ENCODE measurements at places on chromosomes 11 and 22.

GRCh38 chr22:39710380-39711150, 140.0 kb downstream of the CACNA1I start:
- DNase-seq = peak; percentile 15

DNA sequence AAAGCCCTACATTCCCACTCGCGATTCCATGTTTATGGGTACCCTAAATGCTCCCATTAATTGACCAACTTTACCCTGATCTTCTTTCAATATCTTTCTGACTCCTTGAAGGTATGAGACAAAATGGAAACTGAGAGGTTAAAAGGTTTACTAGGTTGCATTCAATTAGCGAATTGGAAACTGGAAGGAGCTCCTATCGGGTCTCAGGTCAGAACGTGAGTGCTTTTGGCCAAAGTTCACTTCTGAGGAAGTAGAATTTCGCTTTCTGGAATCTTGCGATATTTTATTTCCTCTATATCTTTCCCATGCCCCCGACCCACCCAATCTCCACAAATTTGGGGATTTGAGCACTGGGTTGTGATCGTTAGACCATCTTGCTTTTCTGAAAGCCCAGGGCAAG, 2.6 kb downstream of the EHF start:
- DNase-seq = no peak

- DNase-seq = no peak
These were observed 47.0 kb upstream of the SLC25A1 start for GRCh38 chr22:19225560-19225959.

GRCh38 chr11:111734101-111734953, 31.9 kb downstream of the PPP2R1B start:
- DNase-seq = no peak

DNA sequence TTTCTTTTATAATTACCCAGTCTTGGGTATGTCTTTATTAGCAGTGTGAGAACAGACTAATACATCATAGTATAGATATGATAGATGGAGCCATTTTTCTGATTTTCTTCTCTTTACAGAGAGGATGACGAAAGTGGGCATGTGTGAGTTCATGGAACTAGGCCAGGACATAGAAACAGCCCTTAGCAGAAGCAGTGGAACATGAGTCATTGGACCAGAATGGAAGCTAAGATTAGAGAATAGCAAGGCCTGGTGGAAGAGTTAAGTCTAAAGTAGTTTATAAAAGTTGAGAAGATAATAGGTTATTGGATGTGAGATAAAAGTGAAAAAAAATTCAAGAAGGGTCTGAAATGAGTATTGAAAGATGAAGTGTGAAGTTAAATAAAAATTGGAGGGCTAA, 97.0 kb upstream of the MPPED2 start:
- DNase-seq = peak; percentile 1

- no peak for DNase-seq
These were observed 135.9 kb upstream of the TTC12 start for GRCh38 chr11:113178381-113179070.

- DNase-seq = no peak
These were observed 569.0 kb downstream of the CNTN5 start for GRCh38 chr11:99589771-99590170.

- DNase-seq = no peak
These were observed 62.9 kb downstream of the LRP5 start for GRCh38 chr11:68375337-68375736.

DNA sequence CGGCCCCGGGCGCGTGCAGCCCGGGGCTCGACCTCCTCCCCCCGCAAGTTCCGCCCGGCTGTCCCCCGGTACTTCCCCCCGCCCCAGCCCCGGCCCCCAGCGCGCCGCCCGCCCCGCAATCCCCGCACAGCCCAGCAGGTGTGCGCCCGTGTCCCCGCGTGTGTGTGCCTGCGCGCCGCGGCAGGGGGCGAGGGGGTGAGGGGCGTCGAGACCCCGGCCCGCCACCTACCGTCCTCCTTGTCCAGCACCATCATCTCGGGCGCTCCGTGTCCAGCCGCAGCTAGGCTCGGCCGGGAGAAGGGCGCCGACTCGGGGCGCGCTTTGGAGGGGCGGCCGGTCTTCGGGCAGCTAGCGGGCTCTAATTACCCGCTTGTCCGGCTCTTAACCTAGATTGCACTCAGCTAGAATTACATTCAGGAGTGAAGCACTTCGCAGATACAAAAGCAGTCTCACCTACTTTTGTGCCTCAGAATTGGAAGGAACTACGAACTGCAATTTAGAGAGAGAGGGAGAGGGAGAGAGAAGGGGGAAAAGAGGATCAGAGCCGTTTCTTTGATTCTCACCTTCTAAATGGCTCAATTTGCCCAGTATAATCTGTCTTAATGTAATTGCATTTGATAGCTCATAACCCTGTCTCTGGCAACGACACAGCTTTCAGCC, 439 bp downstream of the LMO1 start:
- no peak for DNase-seq

- no peak for DNase-seq
These were observed 53.6 kb downstream of the SCUBE1 start for GRCh38 chr22:43289531-43289963.
